Naive B cell (primary cell): ENCODE measurements at places on chromosomes 5 and 9. TPM values are rescaled to one million over a fixed set of nuclear protein-coding genes. Genes with fewer than 3 reads are reported as not detected.

ZBED3 gene
- 0.39 TPM for polyA plus RNA-seq

GRCh38 chr9:107483666-107484065 is 5.9 kb downstream of the KLF4 start:
- H3K27me3 ChIP-seq: peaks cover 19% of the 10 kb centered on the region
- peaks cover 10% of the 10 kb centered on the region for H3K4me1 ChIP-seq
- no peak for DNase-seq
- H3K4me3 ChIP-seq: no peak overlapping the region

- no peak overlapping the region for H3K4me3 ChIP-seq
- H3K4me1 ChIP-seq: no peaks in the 10 kb centered on the region
- H3K27me3 ChIP-seq: no peaks in the 10 kb centered on the region
- H3K27ac ChIP-seq: no peak overlapping the region
Observed at GRCh38 chr9:113313261-113313660, 10.1 kb upstream of the RNF183 start.

DNA sequence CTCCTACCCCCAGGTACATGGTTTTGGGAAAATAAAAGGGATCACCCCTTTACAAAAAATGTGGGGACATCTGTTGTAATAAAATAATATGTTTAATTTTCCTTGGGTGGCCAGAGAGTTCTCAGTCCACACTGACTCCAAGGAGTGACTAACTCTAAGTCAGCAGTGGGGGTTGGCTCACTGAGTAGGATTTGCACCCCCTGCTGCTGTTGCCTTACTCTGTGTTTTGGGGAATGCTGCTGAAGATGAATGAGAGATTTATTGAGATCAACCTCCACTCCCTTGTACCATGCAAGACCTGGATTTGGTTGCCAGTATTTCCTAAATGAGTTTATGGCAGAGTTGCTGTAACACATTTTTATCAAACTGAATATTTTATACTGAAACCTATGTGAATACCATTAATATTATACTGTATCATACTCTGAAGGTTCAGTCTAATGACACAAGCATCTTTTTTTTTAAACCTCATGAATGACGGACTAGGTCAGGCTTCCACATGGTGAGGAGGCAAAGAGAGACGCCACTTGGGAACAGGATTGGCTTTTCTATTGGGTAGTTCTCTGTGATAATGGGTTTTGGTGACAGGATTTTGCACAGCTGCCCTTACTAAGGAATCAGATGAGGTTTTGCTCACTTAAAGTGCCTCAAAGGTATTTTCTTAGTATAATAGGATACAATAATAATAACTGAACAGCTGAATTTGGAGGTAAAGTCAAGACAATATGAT is 121.3 kb upstream of the OSMR start:
- H3K36me3 ChIP-seq: no peaks in the 10 kb centered on the region
- no peak for DNase-seq
- H3K27ac ChIP-seq: no peak overlapping the region
- no peaks in the 10 kb centered on the region for H3K4me1 ChIP-seq

SLC25A46 gene
- 36.7 TPM for polyA plus RNA-seq
